ENCODE measurements at places on chromosomes 1 and 21. TPM values are rescaled to one million over a fixed set of nuclear protein-coding genes. Genes with fewer than 3 reads are reported as not detected.

Gene KMO
- total RNA-seq: not detected

Gene KCNJ15
- not detected for total RNA-seq

Gene HORMAD1
- not detected for total RNA-seq

Gene ZYG11B
- 26.4 TPM for total RNA-seq

Gene STYXL2
- not detected for total RNA-seq

Gene CLCA4
- total RNA-seq: not detected

Gene TMPRSS15
- not detected for total RNA-seq

Gene OR2AK2
- total RNA-seq: not detected

Gene CORT
- total RNA-seq: not detected

Gene PAQR6
- total RNA-seq: 0.32 TPM
